ENCODE measurements at places on chromosomes 12 and 14.

- DNase-seq = no peak
Measured at GRCh38 chr12:120640861-120641833, 721 bp downstream of the CABP1 start.

DNA sequence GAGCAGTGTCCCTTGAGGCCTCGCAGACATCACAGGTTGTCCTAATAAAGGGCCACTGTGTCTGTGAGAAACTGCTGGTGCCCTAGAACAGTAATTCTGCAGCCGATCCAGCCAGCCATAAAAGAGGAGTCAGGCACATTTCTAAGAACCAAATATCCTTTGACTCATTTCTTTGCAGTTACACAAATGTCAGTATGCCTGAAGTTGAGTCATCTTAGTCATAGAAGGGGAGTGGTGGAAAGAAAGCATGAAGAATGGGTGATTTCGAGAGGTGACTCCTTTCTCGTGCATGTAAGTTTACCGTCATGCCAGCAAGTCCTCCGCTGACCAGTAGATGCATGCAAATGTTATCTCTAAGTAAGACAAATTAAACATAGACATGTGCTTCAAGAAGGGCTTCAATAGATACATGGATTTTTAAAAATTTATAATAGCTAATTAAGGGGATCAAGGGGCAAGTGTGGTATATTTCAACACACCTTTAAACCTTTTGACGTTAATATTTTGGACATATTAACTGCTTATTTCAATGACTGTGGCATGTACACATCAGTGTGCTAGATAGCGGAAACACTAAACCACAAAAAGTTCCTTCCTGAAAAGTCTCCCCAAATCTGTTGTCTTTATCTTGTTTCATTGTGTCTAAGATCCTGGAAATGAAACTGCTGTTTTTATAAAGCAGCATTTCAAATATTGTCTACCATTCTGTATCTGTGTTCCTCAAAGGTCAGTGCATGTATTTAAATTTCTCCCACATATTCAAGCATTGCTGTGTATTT lies 497.4 kb downstream of the NPAS3 start:
- DNase-seq = peak; percentile 29

GRCh38 chr12:1474574-1475153 lies 119.7 kb downstream of the FBXL14 start:
- DNase-seq = peak; percentile 84

DNA sequence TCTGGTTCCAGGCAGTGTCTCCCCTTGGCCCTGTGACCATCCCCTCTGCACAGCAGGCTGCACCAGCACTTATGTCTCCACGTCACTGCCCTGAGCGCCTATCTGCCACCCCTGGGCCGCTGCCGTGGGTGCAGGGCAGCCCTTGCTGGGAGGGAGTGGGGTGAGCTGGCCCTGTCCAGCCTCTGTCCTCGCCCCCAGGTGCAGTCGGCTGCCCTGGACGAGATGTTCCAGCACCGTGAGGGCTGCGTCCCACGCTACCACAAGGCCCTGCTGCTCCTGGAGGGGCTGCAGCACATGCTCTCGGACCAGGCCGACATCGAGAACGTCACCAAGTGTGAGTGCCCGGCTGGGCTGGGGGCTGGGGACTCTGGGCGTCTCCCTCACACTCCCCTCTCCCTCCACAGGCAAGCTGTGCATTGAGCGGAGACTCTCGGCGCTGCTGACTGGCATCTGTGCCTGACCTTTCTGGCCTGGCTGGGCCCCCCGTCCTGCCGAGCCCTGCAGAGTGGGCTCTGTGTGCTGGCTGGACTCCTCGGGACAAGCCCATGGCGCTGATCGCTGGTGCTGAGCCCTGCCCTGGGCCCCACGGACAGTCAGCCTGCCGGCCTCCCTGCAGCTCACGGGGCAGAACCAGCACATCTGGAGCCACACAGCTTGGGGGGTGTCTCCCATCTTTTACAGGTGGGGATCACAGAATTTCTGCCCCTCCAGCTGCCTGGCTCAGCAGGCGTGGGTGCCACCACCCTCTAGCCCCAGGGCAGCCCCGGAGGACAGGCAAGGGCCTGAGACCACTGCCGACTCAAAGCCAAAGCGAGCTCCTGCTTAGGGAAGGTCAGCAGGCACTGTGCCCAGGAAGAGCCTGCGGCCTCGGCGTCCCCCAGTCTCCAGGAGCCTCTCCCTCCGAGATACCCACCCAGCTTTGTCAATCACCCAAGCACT lies 7.9 kb upstream of the PUS1 start:
- DNase-seq = no peak

DNA sequence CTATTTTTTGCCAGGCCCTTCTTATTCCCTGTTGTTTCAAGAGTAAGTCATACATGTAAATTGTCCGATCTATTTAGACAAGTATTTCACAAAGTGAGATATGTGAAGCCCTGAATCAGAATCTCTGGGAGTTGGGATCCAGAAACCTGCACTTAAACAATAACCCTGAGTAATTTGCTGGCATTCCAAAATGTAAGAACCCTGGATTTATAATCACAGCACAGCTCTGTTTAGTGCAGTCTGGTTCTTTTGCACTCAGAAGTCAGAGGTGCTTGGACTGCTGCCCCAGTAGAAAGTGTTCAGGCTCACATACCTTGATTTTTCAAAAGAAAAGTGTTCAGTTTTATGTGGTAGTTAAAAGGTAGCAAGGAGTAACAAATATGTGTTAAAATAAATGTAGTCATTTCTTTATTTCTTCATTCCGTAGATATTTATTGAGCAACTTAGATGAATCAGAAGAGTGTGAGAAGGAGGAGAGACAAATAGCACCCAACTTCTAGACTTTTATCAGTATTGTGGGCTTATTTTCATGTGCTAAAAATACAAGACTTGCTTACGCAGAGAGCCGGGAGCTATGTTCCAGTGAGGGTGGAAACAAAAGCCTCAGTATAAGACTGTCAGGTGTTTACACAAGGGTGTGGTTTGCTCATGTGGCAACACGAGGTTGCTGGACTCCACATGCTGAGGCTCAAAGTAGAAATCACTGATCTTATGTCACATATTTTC lies 70.1 kb downstream of the SYNE2 start:
- no peak for DNase-seq

Measured in fibroblast of skin of left biceps (primary cell).